ENCODE measurements at places on chromosomes 12 and 14. TPM values are rescaled to one million over a fixed set of nuclear protein-coding genes. Genes with fewer than 3 reads are reported as not detected.

Gene ZBTB42
- total RNA-seq, result 3.3 TPM

Gene DDX23
- total RNA-seq, result 64.1 TPM

Gene EEA1
- 21.9 TPM for total RNA-seq

Gene CD69
- 1.9 TPM for total RNA-seq

Gene TC2N
- total RNA-seq, result under 0.01 TPM

Gene ERBB3
- total RNA-seq, result under 0.01 TPM

Measured in placental pericyte (primary cell).